ENCODE measurements at places on chromosomes 1 and 21.
A peak's percentile ranks its signal among the peaks of the same experiment; 100 is the strongest.

DNA sequence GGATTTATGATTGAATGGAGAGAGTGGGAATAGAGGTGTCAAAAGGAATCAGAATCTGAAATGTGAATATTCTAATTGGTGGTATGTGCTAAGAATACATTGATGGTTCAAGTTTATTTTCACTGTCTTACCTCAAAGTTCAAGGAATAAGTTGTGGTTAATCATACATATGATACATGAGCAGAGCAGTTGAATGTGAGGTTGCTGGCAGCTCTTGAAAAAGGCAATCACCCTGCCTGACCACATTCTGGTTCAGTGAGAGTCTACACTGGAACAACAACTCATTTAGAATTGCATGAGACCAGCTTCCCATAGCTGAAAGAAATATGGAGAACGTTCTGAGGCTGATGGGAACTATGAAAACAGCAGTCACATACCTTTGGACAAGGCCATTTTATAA is 68.3 kb upstream of the ARHGAP29 start:
- peak; percentile 86 for DNase-seq

DNA sequence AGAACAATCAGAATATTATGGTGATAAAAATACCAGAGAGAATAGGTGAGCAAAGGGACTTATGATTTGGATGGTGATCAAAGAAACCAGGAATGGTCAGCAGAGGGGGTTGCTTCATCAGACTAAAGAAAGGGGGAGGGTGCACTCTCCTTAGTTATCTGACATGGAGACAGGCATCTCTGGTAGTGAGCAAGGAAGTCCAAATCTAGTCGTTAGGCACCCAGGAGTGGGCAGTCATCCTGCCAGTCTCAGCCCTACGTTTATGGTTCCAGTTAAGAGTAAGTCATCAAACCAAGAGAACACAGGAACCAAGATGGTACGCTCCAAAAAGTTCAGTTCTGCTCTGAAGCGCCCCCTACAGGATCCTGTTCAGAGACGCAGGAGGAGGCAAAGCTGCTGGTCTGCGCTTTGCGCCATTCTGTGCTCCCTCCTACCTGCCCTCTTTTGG is 28.6 kb downstream of the EBNA1BP2 start:
- no peak for DNase-seq

- no peak for DNase-seq
Measured at GRCh38 chr1:66519992-66520391, 14.0 kb upstream of the SGIP1 start.

GRCh38 chr21:34154878-34155277 is 81.5 kb downstream of the MRPS6 start:
- DNase-seq: no peak

GRCh38 chr1:151416231-151416630 is 16.9 kb downstream of the PSMB4 start:
- peak; percentile 57 for DNase-seq

GRCh38 chr1:94542088-94542870 is 720 bp upstream of the F3 start:
- peak; percentile 71 for DNase-seq

GRCh38 chr1:148333875-148334338 is 149.2 kb downstream of the PPIAL4G start:
- DNase-seq: no peak

Measured in fibroblast of upper back skin (primary cell).